Stimulated activated CD8-positive, alpha-beta memory T cell treated with anti-CD3 and anti-CD28 coated beads, Interleukin-7, amount 100 ng/mL, for 24 hours (primary cell): ENCODE measurements at places on chromosomes 1 and 21.

GRCh38 chr1:243473227-243474135 lies 217.6 kb downstream of the SDCCAG8 start:
- DNase-seq = no peak

DNA sequence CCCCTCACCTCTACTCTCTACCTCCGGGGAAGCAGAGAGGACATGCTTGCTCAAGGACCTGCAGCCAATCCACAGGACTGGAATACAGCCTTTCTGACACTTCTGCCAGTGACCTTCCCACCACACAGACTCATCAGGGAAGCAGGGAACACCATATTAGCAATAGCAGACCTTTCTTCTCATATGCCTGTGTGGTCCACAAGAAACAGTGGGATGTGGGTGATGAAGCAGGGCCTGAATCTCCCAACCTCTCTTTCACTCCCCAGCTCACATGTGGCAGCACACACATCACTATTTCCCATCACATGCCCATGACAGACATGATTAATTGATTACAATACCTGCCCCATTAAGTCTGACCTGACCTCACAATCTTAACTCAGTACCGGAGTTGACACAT lies 695.1 kb downstream of the MATN1 start:
- DNase-seq = no peak

DNA sequence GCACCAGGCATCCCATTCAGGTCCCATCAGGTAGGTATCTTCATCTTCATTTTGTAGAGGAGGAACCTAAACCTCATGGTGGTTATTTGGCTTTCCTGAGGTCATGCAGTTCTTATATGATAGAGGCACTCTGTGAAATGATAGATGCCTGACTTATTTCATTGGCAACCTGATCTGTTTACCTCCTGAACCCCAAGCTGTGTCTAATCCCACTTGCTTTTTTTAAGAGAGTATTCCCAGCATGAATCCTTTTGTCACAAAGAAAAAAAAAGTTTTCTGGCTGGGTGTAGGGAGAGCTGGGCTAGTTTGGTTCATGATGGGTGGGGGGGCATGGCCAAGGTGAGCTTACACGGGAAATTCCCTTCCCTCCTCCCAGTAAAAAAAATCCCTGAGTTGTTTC lies 154.2 kb downstream of the TENT5C start:
- DNase-seq = no peak

GRCh38 chr1:181806746-181807145 lies 254.8 kb downstream of the ZNF648 start:
- DNase-seq = no peak

DNA sequence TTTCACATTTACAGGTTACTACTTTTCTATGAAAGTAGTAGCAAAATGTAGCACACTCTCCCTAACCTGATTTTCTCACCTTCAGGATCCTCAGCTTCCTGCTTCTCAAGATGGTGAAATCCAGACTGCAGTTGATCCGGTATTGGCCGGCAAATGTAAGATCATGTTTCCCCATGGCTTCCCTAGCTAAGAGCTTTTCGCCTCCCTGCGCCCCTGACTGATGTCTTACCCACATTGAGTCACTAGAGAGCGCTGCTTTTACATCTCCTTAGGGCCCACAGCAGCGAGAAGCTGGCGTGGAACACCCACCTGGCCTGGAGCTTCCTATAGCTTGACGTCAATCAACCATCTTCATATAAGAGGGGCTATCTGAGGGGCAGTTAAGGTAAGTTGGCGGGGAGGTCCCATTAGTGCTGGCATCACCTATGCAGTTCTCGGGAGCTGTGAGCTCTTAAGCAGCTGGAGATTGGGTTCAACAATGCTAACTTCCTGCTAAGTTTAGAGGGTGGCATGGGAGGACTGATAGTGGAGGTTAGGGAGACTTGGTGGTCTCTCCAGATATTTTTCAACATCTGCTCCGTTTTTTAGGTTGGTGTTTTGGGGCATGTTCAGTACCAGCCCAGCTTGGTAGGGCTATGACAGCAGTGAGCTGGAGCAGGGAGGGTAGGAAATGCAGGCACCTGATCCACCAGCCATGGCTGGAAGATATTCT lies 5.5 kb downstream of the PTPN7 start:
- no peak for DNase-seq

- no peak for DNase-seq
These were observed 129.4 kb downstream of the PPIAL4G start for GRCh38 chr1:148353461-148354283.

- no peak for DNase-seq
These were observed 9.1 kb upstream of the IRF2BP2 start for GRCh38 chr1:234619071-234619480.

- no peak for DNase-seq
These were observed 4.1 kb downstream of the NRIP1 start for GRCh38 chr21:15060543-15061175.

GRCh38 chr1:109615879-109616278 lies 3.5 kb downstream of the GNAT2 start:
- DNase-seq = no peak

- no peak for DNase-seq
These were observed 25.2 kb upstream of the AGO1 start for GRCh38 chr1:35857830-35858229.

- DNase-seq = no peak
These were observed 13.3 kb upstream of the SAMD11 start for GRCh38 chr1:910311-910880.

- DNase-seq = no peak
These were observed 15.2 kb downstream of the GPR161 start for GRCh38 chr1:168121401-168122011.

GRCh38 chr1:227369102-227369760 lies 50.9 kb upstream of the CDC42BPA start:
- no peak for DNase-seq

DNA sequence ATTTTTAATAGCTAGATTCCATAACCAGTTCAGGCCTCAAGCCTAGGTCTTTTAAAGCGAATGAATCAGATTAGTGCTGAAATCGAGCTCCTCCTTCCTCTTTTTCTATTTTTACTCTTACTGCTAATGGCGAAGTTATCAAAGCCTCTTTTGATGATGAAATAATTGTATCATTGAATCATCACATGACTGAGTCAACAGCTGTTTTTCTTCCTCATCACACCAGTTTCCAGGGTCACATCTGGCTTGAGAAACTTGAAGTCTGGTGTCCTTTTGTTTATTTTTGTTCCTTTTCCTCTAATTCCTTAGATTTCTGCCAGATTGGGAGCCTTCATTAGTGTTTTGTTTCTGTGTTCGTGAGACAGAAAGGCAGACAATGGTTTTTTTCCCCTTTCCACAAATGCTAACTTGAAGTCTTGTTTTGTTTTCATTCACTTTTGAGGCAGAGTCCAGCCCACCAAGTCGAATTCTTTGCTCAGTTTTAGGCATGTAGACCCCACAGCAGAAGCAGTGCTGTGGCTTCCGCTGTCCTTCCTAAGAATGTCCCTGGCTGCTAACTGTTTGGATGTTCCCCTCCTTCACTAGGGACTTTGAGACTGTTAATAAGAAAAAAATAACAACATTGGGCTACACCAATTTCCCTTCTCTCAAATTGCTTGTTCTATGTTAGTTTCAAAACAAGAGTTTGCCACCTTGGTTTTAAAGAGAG lies 51.9 kb upstream of the FMOD start:
- DNase-seq = no peak

- DNase-seq = no peak
These were observed 59.9 kb downstream of the DNM3 start for GRCh38 chr1:171901245-171901644.

DNA sequence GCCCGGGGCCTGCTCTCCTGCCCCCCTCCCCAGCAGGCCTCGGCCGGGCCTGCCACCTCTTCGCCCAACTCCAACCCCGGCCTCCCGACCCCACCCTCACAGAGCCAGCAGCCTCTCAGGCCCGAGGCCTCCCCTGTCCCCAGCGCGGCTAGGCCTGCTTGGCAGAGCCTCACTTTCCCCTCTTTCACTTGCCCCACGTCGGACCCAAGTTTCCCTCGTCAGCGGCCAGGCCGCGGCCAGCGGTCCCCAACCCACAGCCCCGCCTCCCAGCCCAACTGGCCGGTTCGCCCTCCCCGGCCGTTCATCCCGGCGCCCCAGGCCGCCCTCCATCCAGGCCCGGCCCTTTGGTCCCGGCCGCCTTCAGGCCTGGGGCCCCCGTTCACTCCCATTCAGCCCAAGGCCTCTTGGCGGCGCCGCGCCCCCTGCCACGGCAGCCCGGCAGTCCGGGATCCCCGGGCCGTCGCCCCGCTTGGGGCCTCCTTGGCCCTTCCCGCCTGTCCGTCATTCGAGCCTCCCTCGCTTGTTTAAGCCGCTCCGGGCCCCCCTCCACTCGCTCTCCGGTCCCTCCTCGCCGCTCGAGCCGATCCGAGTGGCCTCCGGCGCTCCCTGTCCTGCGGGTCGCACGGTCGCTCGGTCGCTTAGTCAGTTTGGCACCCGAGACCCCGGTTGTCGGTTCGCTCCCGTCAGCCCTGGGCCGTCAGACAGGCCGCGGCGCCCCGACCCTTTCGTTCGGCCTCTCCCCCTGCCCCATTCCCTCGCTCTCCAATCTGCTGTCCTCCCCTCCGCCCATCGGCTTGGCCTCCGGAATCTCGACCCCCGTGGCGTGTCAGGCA lies 1.4 kb downstream of the LRRC41 start:
- DNase-seq = no peak

- no peak for DNase-seq
These were observed 45.0 kb downstream of the XCL1 start for GRCh38 chr1:168621356-168621755.

- DNase-seq = no peak
These were observed 92.2 kb upstream of the TMPRSS2 start for GRCh38 chr21:41600116-41600515.

DNA sequence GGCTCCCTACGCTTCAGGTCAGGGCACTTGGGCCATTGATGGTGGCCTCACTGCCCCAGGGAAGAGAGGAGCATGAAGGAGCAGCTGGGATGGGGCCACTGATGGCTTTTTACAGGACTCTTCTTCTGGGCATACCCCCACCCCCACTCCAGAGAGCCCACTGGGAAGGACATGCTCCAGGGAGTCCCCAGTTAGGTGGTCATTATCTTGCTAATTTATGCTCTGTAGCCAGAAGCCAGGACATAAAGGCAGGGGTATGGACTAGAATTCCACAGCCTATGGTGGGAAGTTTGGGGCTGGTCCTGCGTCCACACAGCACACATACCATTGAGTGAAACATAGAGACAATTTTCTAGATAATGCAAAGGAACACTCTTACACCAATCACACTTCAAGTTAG lies 8.8 kb upstream of the GRIK3 start:
- DNase-seq = no peak

- no peak for DNase-seq
These were observed 21.1 kb upstream of the GPR157 start for GRCh38 chr1:9149837-9150581.

GRCh38 chr1:237041795-237042525 lies at the start of gene RYR2:
TSS of gene RYR2 (plus strand) at chr1:237042184. CDS start at chr1:237042522, 338 bp downstream.
- no peak for DNase-seq

DNA sequence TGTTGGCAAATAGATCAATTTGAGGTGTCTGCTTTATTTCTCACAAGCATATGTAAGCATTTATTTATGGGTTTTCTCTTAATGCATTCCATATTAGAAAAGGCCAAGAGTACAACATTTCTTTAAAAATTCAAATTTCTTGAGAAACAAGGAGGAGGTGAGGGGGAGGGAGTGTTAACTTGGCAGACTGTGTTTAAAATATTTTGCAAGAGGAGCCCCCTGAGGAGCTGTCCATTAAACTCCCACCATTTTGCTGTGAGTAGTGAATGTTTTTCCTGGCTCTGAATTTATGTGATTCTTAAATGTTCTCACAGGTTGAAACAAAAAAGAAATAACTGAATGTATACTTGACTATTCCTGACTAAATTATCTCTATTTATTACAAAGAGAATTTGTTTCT lies 363.8 kb downstream of the PTPRC start:
- DNase-seq = no peak

DNA sequence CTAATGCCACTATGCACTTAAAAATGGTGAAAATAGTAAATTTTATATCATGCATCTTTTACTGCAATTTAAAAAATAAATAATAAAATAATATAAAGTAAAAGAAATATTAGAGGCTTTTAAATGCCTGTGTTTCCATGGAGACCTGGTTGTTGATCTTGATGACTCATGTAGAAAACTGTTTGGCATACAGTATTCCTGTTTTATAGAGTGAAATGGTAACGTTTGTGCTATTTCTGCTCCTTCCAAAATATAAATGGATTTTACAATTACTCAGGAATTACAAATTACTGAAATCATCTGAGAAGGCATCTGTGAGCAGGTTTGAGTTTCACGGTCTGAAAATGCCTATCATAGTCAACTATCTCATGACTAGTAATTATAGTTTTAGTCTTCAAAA lies 98.4 kb upstream of the USP25 start:
- no peak for DNase-seq

DNA sequence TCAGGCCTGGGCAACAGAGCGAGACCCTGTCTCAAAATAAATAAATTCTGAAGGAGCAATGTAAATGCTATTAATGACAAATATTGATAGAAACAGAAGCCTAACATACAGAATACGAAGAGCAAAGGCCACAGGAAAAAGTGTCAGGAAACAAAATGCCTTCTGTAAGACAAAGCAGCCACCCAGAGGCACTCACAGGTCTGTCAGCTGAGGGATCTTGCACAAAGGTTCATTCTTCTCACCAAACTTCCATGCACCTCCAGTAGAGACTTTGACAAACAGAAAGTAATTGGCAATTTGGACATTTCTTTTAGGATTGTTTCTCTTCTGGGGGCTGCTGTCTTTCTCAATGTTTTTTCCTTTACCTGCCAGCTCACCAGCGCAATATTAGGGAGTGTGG lies 1.2 kb upstream of the ALDH9A1 start:
- DNase-seq = no peak

DNA sequence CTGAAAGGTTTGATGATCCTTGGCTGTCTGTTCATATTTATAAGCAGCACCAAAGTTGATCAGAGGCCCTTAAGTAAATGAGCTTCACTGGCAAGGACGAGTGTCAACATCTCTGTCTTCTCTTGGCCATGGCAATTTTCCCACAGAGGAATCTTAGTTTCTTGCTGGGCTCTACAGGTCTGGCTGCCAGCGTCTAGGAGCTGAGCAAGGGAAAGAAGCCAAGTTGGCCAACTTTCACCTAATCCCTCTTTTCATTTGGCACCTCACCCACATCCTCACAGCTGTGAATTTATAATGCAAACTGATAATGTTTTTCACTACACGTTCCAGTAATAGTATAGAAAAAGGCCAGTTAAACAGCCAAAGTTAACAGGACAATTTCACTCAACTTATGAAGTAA lies 99.0 kb upstream of the LBR start:
- DNase-seq = no peak
